Kidney epithelial cell (primary cell): ENCODE measurements at places on chromosomes 6 and 20.

GRCh38 chr20:8658103-8658502 is 410.8 kb upstream of the PLCB4 start:
- DNase-seq: no peak

GRCh38 chr6:126153661-126154060 is 167.3 kb downstream of the TRMT11 start:
- DNase-seq: no peak

DNA sequence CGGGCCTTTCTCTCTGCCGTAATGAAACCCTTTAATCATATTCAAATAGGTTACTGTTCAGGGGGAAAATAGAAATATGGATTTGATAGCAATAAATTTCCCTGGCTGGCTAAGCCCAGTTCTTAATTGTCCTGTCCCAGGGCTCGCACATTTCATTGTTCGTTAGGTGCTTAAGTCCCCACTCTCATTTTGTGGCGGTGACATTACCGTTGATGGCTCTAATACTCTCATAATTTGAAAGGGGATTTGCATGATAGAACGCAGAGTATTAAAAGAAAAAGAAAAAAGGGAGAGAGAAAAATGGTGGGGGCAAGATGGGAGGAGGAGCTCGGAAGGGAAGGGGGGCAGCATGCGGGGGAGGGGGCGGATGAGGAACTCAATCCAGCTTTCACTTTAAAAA is 79.1 kb upstream of the FOXP4 start:
- no peak for DNase-seq

GRCh38 chr6:90083891-90084290 is 189.6 kb downstream of the GJA10 start:
- no peak for DNase-seq

GRCh38 chr20:15759594-15759993 is 813.7 kb downstream of the KIF16B start:
- DNase-seq: no peak

- no peak for DNase-seq
Measured at GRCh38 chr6:152232501-152233151, 404.5 kb downstream of the SYNE1 start.
